ENCODE measurements at places on chromosomes 13 and 19.
A peak's percentile ranks its signal among the peaks of the same experiment; 100 is the strongest.

DNA sequence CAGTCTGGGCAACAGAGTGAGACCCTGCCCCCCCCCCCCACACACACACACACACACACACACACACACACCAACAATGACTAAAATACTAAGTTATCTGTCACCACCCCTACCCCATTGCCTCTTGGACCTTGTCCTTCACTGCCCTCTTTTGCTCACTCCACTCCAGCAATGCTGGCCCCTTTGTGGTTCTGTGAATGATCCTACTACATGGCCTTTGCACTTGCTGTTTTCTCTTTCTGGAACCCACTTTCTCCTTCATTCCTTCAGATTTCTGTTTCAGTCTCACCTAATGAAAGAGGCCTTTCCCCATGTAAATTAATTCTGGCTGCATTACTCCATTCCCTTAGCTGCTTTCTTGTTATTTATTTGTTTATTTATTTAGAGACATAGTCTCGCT lies 2.5 kb upstream of the SAMD4B start:
- no peak for DNase-seq

- no peak for DNase-seq
These were observed 102.3 kb upstream of the POSTN start for GRCh38 chr13:37700887-37701286.

- DNase-seq, result no peak
These were observed 11.3 kb downstream of the MAST3 start for GRCh38 chr19:18108897-18109296.

- no peak for DNase-seq
These were observed 55.5 kb downstream of the CYSLTR2 start for GRCh38 chr13:48709213-48709612.

DNA sequence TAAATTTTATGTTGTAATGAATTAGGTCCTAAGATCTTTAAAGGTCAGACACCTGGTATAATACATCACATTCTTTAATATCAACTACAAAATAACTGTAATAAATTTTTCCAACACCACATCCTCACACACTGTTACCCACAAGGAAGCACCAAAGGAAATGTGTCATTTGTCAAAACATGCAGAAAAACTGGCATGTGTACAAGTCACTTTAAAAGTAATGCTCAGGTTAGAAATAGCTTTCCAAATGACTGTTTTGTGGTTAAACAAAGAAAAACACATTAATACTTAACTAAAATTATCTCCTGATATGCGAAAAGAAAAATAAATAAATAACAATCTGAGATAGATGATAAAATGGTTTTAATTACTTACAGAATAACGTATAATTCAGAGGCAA lies 74.7 kb downstream of the MZT1 start:
- DNase-seq, result no peak

GRCh38 chr13:31032528-31033113 lies 100.2 kb downstream of the TEX26 start:
- DNase-seq, result no peak

DNA sequence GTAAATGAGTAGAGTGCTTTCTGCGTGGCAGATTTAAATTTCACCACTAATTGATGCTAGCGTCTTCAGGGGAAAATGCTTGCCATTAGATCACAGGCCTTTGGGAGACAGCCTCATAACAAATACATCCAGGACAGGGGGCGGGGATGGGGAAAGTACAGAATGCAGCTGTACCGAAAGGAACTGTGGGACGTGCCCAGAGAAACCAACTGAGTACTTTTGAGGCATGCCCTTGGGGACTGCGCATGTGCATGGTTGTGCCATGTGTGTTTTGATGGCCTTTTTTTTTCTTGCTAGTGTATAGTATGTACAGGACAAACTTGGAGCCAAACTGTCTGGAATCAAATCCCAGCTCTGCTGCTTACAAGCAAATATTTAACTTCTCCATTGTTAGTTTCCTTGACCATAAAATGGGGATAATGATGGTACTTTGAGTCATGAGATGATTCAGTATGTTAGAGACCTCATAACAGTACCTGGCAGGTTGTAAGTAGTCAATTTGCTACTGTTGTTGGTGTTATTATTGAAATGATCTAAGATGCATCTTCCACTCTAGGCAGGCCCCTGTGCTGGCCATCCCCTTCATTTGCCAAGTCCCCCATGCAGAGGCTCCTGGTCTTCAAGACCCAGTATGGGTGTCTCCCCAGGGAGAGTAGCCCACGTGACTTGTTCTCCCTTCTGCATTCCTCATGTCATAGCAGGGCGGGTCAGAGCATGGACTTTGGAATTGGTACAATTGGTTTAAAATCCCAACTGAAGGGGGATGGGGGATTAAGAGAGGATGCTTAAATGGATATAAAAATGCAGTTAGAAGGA lies 68.3 kb upstream of the NPAS1 start:
- no peak for DNase-seq

DNA sequence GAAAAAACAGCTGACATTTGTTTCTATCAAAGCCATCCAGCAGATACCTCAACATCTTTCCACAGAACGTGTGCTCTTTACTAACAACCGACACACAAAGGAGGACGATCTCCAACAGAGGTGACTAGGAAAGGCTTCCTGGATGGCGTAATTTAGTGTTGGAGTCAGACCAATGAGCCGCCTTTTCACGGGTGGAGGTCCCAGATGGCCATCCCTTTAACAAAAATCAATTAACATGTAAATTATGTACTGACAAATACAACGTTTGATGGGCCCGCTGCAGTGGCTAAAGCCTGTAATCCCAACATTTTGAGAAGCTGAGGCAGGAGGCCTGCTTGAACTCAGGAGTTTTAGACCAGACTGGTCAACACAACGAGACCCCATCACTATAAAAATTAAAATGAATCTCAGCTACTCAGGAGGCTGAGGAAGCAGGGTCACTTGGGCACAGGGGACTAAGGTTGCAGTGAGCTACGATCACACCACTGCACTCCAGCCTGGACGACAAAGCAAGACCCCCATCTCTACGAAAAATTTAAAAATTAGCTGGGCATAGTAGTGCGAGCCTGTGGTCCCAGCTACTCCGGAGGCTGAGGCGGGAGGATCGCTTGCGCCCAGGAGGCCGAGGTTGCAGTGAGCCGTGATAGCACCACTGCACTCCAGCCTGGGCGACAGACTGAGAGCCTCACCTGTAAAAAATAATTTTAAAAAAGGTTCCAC lies 1.2 kb upstream of the DPY19L3 start:
- DNase-seq, result no peak

DNA sequence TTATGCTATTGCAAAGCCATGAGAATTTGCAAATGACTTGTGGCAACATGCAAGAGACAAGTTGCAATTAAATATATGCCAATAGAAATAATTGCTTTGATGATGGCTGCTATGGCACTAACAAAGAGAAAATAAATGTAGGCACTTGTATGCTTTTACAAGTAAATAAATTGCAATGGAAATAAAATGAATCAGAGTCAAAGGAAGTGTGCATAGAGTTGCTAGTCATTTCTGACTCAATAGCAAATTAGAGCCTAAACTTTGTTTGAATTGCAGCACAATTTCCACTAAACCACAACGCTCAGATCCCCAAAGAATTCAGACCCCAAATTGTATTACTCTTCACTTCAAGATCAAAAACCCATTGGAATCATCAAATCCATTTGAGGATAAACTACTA lies 792.1 kb upstream of the ARGLU1 start:
- DNase-seq, result no peak

DNA sequence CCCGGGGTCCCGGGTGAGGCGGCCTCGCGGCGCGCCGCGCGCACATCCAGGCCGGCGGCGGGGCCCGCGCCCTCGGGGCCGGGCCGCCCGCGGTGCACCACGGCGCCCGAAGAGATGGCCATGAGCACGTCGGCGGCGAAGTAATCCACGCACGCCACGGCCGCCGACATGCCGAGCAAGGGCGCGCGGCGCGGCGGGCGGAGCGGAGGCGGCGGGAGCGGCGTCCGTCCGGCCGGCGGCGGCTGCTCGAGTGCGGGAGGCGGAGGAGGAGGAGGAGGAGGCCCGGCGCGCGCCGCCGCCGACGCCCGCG lies at the start of gene KLF16:
KLF16 (minus strand) TSS at position 252 of the 310 bp plus-strand sequence; CDS start at position 170, 82 bp downstream.
- DNase-seq, result no peak

GRCh38 chr13:107241381-107241780 lies 673.4 kb upstream of the ARGLU1 start:
- DNase-seq, result no peak

- peak; percentile 63 for DNase-seq
These were observed 2.3 kb upstream of the STRN4 start for GRCh38 chr19:46748325-46749109.

- DNase-seq, result no peak
These were observed 109.7 kb upstream of the KLF12 start for GRCh38 chr13:74243637-74244526.

DNA sequence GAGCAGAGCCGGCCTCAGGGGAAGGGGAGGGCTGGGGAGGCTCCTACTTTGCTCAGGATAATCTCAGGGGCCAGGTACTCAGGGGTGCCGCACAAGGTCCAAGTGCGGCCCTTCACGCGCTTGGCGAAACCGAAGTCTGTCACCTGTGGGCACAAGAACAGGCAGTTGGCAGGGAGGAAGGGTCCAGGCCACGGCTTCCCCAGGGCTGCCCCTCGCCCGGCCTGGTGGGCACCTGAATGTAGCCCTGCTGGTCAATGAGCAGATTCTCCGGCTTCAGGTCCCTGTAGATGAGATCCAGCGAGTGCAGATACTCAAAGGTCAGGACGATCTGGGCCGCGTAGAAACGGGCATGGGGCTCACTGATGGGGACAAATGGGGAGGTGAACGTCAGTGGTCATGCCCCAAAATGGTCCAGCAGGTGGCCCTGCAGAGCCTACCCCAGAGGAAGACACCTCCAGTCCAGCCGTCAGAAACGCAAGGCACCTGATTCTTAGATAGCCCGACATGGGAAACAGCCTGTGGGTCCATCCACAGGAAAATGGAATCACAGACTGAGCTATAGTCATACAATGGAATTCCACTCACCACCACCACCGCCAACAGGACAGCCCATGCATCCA lies 7.1 kb upstream of the SAMD1 start:
- DNase-seq, result no peak

DNA sequence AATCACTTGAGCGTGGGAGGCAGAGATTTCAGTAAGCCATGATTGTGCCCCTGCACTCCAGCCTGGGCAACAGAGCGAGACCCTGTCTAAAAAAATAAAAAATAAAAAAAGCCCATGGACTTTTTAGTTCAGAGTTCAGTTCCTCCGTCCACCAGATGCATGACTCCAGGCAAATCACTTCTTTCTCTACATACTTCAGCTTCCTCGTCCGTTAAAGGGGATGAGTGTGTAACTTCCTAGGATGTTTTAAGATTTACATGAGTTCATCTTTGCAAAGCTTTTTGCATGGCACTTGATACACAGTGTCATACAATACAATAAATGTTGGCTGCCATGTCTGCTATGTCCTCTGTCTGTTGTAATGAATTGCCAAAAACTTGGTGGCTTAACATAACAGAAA lies 10.0 kb upstream of the FFAR2 start:
- DNase-seq, result no peak

DNA sequence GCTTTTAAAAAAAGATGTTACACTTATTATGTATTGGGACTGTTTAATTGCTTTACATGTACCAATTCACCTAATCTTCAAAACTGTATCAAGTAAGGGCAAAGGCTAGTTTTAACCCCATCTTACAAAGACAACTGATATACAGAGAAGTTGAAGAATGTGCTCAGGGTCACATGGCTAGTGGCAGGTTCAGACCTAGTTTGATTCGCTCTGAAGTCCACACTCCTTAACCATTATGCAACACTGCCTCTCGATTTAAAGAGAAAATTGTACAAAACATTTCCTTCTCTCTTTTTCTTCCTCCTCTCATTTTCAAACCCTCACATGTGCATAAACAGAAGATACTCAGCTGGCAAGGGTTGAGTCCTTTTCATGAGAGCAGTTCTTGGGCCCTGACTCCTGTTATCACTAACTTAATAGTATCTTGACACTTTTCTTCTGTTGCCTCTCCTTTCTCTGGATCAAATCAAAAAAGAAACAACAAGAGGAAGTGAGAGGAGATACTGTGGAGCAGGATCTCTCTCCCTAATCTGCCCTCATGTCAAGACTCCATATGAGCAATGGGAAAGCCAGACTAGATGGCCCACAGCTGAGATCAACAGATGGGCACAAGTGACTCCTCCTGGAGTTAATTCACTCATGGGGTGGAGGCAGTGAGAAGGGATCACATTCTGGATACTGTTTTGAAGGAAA lies 19.0 kb upstream of the N4BP2L1 start:
- no peak for DNase-seq

GRCh38 chr19:32372726-32373517 lies 27.5 kb downstream of the ZNF507 start:
- DNase-seq, result no peak

GRCh38 chr19:6736169-6736916 lies 1.0 kb downstream of the GPR108 start:
- DNase-seq, result peak; percentile 66

- DNase-seq, result no peak
These were observed 8.8 kb downstream of the MFSD12 start for GRCh38 chr19:3548606-3549005.

DNA sequence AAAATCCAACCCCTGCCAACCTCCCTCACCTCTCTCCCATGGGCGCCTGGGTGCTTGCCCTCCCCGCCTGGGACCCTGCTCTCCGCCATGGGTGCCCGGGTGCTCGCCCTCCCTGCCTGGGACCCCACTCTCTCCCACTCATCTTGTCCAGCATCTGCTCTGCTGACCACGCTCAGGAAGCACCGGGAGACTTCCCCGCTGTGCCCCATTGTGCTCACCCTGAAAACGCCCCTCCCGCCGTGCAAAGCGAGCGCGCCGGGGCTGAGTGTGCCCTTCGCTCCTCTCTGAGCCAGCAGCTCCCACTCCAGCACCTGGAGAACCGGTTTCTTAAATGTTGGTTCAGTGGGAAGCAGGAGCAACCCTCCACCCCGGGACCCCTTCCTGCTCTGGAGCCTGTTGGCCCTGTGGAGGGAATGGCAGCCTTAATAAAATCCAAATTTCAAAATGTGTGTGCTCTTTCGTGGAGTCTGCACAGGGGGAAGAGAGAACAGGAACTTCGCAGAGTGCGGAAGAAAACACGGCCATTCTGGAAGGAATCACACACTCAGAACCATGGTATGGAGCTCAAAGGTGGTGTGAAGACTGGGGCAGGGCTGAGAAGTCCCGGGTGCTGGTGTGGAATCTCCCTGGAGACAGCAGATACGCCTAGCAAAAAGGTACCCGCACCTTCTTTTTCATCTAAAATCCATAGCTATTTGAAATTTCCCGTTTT lies 23.1 kb upstream of the CDC16 start:
- DNase-seq, result no peak

GRCh38 chr19:46806656-46807055 lies 18.3 kb upstream of the SLC1A5 start:
- DNase-seq, result no peak

- DNase-seq, result no peak
These were observed 366.9 kb downstream of the KLF12 start for GRCh38 chr13:73767191-73767741.

DNA sequence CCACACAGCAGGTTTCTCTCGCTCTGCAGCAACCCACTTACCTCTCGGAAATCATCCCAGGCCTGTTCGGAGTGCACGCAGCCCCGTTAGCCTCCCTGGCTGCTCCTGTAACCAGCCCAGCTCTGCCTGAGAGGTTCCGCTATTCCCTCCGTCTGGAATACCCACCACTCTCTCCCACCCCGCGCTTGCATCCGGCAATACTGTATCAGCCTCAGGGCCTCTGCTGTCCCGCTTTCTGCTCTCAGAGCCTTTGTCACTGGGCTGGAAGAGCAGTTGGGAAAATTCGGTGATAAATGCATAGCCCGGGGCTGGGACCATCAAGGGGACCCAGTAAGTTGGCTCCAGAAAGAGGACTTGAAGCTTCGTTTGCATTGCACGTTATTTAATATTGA lies 759 bp upstream of the TLE6 start:
- no peak for DNase-seq

- no peak for DNase-seq
These were observed 190.1 kb upstream of the KLF12 start for GRCh38 chr13:74324338-74324737.

- DNase-seq, result no peak
These were observed 76.0 kb downstream of the ELF1 start for GRCh38 chr13:40943073-40943472.
